ENCODE measurements at places on chromosomes 13 and 19.

GRCh38 chr19:7216373-7216902, 77.8 kb downstream of the INSR start:
- no peak for DNase-seq

DNA sequence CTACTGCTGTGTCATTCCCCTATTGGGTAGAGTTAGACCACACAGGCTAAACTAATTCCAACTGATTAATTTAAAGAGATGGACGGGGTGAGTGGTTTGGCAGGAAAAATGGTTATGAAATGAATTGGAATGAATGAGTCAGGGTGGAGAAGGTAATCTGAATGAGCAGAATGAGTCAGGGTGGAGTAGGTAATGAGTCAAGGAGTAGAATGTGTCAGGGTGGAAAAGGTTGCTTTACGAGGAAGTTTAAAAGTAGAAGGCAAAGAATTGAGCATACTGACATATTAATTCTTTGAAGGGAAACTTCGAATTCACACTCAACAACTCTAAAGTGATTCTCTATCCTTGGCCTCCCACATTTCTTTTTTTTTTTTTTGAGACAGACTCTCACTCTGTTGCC, 12.7 kb upstream of the ZNF121 start:
- no peak for DNase-seq

DNA sequence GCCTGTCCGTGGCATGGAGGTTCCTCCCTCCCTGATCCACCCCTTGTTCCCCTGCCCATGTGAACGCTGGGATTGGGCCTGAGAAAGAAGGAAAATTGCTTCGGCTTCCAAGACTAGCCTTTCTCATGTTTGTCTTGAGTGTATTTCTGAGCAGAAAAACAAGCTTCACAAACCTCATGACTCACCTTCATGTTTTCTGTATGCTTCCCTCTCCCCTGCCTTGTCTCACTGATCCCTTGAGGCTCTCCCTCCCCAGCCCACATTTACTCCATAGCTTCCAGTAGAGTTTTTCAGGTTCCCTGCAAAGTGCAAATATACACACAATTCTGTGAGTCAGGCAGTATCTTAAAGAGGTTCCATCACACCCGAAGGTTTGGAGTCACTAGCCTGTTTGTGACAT, 572.4 kb downstream of the UQCRFS1 start:
- DNase-seq, result no peak

DNA sequence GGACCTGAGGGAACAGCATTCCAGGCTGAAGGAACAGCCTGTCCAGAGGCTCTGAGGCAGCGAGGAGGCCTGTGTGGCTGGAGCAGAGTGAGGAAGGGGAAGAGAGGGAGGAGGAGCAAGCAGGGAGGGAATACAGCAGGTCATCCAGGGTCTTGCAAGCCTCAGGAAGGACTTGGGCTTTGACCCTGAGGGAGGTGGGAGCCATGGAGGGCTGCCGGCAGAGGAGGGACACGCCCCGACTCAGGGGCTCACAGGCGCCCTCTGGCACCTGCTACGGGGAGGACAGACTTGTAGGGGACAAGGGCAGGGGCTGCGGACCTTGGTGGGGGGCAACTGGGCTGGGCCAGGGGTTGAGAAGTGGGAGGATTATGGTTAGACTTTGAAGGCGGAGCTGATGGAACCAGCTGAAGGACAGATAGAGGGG, 4.7 kb downstream of the TINCR start:
- DNase-seq, result no peak

DNA sequence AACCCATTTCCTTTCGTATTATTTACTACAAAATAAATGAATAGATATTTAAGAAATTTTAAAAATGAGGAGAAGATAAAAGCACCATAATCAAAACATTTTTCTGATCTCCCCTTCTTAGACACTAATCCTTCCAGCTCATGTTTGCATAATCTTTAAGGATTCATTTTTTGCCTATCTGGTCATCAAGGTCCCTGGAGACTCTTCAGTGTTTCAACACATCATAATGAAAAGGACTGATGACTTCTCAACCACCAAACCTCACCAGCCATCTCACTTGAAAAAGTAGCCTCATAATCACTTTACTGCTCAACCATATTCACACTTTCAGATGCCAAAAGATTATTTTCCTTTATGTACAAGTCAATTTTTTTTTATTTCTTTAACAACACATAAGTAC, 80.1 kb downstream of the DCLK1 start:
- DNase-seq, result no peak

DNA sequence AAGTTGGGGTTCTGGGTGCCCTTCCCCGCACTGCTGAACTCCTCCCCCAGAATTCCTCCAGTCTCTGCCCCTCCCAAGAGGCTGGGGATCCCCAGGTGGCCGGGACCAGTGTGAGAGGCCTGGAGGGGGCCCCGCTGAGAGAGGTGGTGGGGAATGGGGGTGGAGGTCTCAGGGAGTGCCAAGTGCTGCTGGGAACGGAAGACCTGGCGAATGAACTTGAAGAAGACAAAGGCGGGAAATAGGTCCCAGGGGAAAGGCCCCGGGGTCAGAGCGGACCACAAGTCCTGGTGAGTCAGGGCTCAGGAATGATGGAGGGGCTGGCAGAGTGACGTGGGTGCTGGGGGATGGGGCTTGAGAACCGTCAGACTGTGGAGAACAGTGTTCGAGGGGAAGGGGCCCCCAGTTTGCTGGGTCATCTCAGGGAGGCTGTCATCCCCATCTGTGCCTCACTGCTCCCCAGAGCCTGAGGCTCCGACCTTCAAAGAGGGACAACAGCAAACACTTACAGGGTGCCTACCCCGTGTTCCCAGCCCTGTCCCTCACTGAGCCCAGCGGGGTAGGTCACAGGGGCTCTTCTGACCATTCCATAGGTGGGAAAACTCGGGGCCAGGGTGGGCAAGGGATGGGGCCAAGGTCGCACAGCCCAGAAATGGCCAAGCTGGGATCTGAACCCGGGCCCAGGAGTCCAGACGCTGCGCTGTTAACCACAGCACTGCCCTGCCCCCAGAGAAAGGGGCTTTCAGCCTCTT, 16.0 kb upstream of the SEMA6B start:
- DNase-seq, result no peak

DNA sequence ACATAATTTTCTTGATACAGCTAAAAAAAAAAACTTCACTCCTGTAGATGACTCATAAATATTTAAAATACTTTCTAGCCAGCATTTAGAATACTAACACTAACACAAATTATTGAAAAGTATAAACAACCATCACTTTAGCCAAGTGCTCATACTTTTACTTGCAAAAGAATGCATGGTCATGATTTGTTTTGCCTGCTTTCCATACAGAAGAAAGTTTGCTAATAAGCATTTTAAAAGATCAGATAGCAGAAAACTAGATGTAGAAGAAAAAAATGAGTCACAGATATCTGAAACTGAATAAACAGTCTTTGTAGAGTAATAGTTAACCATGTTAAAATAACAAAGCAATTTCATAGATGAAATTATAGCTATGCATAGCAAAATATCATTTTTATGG, 2280.4 kb upstream of the PCDH20 start:
- DNase-seq, result no peak

DNA sequence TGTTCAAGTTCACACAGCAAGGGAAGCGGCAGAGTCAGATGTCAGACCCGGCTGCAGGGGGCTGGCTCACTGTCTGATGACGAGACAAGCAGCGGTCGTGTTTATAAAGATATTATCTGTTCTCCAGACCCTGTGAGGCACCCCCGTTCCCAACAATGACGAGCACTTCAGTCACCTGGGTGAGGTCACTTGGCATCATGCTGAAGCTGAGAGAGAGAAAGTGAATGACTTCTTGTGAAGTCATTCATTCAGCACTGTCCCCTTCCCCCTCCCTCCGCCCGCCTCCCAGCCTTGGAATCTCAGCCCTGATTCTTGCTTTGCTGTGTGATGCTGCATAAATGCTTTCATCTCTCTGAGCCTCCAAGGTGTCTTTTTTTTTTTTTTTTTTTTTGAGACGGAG, 4.9 kb upstream of the LYPD3 start:
- peak; percentile 70 for DNase-seq

DNA sequence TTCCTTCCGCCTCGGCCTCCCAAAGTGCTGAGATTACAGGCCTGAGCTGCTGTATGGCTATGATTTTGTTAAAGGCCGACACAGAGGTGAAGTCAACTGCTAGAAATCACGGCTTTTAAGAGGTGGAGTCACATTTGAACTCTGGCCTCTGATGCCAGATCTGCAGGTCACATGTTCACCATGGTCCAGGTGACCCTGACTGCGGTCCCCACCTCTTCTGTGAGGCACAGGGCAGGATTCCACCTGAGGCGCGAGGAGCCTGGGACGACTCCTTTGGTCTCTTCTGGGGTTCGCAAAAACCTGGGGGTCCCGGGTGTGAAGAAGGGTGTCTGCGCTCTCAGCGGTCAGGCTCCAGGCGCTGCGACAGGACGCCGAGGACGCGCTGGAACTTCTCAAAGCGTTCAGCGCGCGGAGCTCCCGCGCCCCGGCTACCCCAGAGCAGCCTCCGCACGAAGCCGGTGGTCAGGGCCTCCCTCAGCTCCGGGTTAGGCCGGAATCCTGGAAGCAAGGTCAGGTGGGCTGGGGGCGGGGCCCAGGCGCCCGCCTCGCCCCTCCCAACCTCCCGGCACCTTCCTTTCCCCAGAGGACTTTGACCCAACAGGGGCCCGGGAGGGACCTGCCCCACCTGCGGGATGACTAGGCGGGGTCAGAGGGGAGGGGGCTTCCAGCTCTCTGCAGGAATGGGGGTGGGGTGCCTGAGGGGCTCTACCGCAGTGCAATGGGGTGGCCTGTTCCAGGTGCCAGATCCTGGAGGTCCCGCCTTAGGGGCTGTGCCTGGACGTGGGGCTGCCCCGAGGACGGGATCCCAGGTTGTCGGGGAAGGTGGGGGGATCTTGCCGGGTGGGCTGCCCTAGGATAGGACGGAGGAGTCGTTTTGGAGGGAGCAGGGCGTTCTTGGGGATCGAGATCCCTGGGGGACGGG, 13.0 kb downstream of the TRIP10 start:
- DNase-seq, result no peak

DNA sequence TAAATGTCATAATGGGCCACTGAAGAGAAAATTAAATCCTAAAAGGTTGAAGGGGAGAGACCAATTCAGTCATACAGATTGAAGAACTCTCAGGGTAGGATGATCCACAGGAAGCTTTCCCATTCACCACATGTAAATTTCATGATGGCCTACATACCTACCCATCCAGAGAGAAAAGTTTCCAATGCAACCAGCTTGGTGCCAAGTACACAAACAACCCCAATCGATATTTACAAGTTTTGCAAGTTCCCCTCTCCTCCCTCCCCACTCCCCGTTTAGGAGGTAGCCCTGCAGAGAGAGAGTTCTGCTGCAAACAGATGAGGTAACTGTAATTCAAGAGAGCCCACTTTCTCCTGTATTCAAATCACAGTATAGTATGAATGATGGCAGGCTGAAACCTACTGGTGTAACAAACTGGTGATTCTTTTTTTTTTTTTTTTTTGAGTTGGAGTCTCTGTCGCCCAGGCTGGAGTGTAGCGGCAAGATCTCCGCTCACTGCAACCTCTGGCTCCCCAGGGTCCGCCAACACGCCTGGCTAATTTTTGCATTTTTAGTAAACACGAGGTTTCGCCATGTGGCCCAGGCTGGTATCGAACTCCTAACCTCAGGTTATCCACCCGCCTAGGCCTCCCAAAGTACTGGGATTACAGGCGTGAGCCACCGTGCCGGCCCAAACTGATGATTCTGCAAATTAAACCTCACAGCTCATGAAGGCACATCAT, 14.4 kb downstream of the FOXO1 start:
- no peak for DNase-seq

DNA sequence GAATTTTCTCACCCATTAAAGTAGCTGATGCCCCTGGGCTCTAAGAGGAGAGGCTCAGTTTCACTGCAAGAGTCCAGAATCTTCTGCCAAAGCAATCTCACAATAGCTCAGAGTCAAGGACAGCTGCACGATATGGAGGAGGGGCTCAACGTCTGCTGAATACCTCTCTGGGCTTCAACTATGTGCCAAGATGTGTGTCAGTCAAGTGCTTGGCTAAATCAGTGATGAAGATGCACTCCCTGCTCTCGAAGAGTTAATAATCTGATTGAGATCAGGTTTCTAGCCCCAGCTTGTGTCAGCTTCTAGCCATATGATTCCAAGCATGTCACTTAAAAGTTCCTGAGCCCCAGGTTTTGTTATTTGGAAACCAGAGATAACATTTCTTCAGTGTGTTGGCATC, 46.8 kb downstream of the KLF12 start:
- no peak for DNase-seq

DNA sequence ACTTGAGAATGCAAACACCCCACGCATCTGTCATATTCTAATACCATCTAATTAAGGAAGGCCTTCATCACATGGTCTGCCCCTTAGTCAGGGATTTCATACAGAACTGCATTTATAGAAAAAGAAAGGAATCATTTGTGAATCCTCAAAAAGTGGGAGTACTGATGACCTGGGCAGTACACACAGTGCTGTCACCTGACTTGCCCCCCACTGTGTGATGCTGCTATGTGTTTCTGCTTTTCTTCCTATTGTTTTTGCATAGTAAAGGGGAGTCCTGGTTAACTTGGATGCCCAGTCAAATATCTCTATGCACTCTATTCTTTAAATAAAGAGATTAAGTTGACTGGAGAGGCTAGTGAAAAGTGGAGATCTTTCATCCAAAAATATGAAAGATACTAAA, 1921.2 kb upstream of the PRR20A start:
- no peak for DNase-seq

DNA sequence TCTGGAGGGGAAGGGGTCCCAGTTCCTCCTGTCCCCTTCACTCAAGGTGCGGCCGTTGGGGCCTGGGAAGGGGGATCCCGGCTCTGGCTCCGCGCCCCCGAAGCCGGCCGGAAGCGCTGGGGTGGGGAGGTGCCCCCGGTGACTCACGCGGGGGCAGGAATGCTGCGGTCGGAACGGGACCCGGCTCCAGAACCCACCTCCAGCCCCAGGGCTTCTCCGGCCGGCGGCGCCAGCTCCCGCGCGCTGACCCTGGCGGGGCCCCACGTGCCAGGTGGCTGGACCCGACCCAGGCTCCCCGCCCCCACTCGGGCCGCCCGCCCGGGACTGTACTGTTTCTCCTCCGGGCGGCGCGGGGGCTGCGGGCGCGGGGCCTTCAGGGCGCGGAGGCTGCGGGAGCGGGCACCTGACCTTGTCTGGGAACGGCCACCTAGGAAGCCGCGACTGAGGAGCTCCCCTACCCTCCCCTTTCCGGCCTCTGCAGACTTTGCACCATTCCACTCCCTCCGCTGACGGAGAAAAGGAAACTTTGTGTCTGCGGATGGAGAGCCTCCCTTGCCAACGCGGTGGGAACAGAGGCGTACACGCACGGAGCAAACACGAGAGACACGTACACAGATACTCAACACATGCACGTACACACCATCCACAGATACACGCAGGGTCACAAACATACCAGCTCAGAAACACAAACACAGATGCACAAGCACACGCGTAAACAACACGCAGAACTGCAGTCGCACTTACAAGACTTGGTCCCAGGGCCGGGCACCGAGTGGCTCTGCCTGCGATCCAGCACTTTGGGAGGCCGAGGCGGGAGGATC, 7.2 kb downstream of the AXL start:
- DNase-seq, result peak; percentile 32

- no peak for DNase-seq
These were observed 47.9 kb upstream of the CEACAM21 start for GRCh38 chr19:41528106-41528505.

Measured in activated CD8-positive, alpha-beta memory T cell treated with anti-CD3 and anti-CD28 coated beads, Interleukin-2, amount 50 U/mL, for 4 hours (primary cell).